ENCODE measurements at places on chromosomes 1 and 21. TPM values are rescaled to one million over a fixed set of nuclear protein-coding genes. Genes with fewer than 3 reads are reported as not detected.

PRR9 gene
- total RNA-seq: not detected

ZNF124 gene
- 15.0 TPM for total RNA-seq

GRIK3 gene
- total RNA-seq: not detected

HSF2BP gene
- 0.21 TPM for total RNA-seq

TSTD1 gene
- total RNA-seq: 62.8 TPM

KLHDC7A gene
- total RNA-seq: not detected

S100A2 gene
- 0.96 TPM for total RNA-seq

DNA sequence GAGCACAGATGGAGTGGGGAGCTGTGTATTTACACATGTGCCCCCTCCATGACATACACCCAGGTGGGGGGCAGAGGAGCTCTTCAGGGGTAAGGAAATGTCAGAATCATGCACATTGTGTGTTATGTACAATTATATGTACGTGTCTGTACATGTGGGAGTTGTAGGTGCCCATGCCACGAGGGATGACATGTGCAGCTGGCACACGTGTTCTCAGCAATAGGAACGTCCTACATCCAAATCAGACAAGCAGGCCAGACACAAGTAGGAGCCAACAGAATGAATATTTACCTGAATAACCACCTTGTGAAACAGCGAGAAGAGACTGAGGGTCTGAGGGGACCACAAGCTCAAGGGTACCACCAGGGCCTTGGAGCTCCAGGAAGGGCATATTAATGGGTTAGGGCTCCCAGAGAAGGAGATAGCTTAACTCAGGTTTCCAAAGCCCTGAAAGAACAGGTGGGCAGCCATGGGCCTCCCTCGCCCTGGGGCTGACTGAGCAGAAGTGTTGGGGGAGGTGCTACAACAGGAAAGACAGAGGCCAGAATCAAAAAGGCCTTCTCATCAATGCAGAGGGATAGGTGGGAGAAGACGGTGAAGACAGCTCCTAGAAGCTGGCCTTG, 3.2 kb downstream of the COL16A1 start:
- H3K36me3 ChIP-seq: no peaks in the 10 kb centered on the region
- peaks cover 16% of the 10 kb centered on the region for H3K27me3 ChIP-seq
- DNase-seq: no peak
- no peak overlapping the region for H3K4me3 ChIP-seq
- H3K27ac ChIP-seq: no peak overlapping the region

- no peaks in the 10 kb centered on the region for H3K4me1 ChIP-seq
- H3K27me3 ChIP-seq: no peaks in the 10 kb centered on the region
- no peaks in the 10 kb centered on the region for H3K36me3 ChIP-seq
- H3K4me3 ChIP-seq: no peak overlapping the region
- no peak for DNase-seq
- H3K27ac ChIP-seq: no peak overlapping the region
Observed at GRCh38 chr1:187763976-187764375, 935.2 kb downstream of the PLA2G4A start.

DNA sequence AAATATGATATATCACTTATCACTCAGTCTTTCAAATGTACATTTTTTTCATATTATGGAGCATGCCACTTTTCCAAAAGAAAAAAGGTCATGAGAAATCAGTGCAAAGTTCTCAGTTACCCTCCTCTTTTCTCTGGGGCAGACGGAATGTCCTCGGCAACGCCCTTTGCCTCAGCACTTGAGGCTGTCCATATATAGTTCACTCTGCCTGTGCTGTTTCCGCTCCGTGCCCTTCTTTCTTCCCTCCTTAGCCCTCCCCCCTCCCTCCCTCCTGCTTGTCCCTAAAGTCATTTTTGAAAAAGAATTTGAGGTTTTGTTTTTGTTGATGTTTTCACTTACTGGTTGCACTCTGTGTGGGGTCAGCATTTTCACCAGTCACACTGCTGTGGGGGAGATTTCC, 5.4 kb downstream of the BARHL2 start:
- H3K27ac ChIP-seq: no peak overlapping the region
- no peak overlapping the region for H3K4me3 ChIP-seq
- peaks cover 2% of the 10 kb centered on the region for H3K36me3 ChIP-seq
- peaks cover 3% of the 10 kb centered on the region for H3K4me1 ChIP-seq

GRCh38 chr1:16957731-16958130, 22.7 kb downstream of the MFAP2 start:
- H3K4me1 ChIP-seq: peaks cover 13% of the 10 kb centered on the region
- H3K27ac ChIP-seq: no peak overlapping the region
- H3K36me3 ChIP-seq: no peaks in the 10 kb centered on the region

DNA sequence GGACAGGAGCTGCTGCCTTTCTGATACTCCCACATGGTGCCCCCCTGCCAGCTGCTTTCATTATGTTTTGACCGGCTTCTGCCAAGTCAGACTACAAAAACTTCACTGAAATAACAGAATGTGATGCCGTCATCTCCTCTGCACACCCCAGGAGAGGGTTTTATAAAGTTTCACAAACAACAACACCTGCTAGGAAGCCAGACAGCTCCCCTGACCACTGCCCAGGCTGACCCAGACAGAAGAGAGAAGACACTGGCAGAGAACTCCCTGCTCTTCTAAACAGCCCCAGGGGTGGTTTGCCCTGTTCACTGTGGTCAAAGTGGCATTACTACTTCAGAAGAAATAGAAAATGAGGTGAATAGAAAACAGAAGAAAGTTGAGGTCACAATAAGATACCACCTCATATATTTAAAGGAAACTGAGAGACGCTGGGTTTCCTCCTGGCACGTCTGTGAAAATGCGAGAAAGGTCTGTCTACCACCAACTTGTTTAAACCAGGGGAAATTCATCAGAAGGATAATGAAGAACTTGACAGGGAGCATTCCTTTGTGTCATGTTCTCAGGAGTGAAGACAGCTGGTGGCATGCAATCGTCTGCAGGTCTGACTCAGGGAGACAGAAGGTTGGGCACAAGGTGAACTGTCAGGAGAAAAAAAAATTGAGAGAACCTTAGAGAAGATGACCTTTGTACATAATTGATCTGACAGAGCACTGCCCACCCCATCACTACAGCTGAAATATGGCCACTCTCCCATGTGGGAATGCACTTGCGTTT, 119.0 kb upstream of the NFIA start:
- DNase-seq: no peak
- H3K36me3 ChIP-seq: peaks cover 4% of the 10 kb centered on the region
- H3K27me3 ChIP-seq: peaks cover 20% of the 10 kb centered on the region
- H3K4me3 ChIP-seq: no peak overlapping the region
- H3K4me1 ChIP-seq: peaks cover 2% of the 10 kb centered on the region

DNA sequence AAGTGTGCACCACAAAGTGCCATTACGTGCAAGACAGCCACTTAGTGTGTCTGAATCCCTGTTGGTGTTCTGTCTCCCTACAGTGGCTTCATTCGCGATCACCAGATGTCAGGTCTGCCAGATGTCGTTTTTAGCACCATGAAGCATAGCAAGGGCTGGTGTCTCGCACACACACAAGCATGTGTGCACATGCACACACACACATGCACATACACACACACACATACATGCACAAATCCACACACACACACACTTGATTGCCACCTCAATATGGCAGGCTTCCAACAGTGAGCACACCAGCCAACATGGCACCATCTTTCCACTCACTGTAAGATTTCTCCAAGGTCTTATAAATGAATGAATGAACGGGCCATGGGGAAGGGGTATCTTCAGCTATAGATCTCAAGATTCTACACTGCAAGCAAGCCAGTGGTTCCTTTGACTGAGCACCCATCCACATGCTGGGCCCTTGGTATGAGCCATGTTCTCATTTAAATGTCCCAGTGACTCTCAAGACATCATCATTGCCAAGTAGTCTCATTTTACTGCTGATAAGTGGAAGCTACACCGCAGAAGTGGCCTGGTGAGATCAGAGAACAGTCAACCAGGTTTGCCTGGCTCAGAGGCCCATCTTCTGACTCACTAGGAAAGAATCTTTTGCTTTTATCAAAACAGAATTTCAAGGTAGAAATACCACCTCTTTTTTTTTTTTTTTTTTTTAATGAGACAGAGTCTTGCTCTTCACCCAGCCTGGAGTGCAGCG, 84.9 kb downstream of the SIM2 start:
- no peak overlapping the region for H3K4me3 ChIP-seq
- H3K27me3 ChIP-seq: no peaks in the 10 kb centered on the region
- H3K27ac ChIP-seq: no peak overlapping the region

GRCh38 chr1:14254251-14254650, 344.2 kb upstream of the KAZN start:
- H3K27ac ChIP-seq: no peak overlapping the region
- no peaks in the 10 kb centered on the region for H3K36me3 ChIP-seq
- no peak for DNase-seq

DNA sequence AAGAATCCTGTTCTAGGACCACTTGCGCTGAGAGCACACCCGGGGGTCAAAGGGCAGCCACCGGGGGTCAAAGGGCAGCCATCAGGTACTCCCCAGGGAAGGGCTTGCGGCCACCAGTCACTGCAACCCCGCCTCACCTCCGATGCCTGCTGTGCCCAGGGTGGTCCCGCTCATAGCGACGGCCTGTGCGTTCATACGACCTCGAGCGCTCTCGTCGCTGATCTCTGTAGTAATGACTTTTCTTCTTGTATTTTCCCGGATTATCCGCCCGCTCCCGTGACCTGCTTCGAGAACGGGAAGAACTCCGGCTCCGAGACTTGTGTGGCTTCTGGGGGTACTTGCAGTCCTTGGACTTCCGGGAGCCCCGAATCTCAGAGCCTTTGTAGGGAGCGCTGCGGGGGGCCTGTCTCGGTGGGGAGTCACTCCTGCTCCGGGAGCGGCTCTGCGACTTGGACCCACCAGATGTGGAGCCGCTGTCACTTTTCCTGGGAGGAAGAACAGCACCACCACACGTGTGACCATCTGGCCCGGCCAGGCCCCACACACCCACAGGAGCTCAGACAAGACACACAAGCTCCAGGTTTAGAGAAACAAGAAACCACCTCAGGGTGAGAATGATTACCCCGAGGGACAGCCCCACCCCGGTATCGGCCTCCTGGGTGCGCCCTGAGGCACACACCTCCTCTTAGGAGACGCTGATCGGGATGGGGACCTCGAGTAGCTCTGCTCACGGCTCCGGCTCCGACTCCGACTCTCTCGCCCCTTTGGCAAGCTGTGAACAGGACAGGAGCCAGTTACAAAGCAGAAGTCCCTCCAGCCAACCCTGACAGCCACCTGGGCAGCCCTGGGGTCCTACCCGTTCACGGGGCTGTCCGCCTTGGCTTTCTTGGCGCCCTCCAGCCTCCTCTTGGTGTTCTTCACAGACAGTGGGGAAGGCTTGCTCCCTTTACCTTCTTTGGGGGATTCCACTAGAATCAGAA, 11.7 kb downstream of the CCNL2 start:
- no peaks in the 10 kb centered on the region for H3K4me1 ChIP-seq
- H3K27ac ChIP-seq: no peak overlapping the region
- H3K36me3 ChIP-seq: peaks cover 54% of the 10 kb centered on the region
- H3K27me3 ChIP-seq: no peaks in the 10 kb centered on the region
- H3K4me3 ChIP-seq: no peak overlapping the region

GRCh38 chr1:156804572-156805243, 11.9 kb downstream of the SH2D2A start:
- H3K4me3 ChIP-seq: no peak overlapping the region
- H3K36me3 ChIP-seq: peaks cover 34% of the 10 kb centered on the region
- no peaks in the 10 kb centered on the region for H3K27me3 ChIP-seq
- peak overlapping the region; percentile 64 for H3K27ac ChIP-seq
- DNase-seq: no peak

DNA sequence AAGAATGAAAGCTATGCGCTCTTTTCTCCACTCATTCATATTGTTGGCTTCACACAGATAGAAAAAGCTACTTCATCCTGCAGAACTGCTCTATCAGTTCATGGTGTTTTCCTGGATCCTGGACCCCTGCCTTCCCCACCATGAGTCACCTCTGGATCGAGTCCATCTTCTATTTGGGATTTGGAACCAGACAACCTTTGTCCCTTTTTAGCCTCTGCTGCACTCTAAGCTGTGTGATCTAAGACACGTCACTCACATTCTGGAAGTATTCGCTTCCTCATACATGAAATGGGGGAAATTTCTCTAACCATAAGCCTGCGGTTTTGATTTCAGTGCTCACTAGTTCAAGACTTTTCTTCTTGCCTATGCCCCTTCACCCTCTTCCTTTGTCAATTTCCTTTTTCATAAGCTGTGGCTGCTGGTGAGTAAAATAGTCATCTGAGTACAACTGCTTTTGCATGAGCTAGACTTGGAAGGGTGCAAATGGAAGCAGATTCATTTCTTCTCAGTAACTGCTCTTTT, 14.1 kb upstream of the DEGS1 start:
- peaks cover 6% of the 10 kb centered on the region for H3K27me3 ChIP-seq
- DNase-seq: peak; percentile 58
- peaks cover 15% of the 10 kb centered on the region for H3K36me3 ChIP-seq

GRCh38 chr1:193058529-193059281, 455 bp downstream of the UCHL5 start:
- H3K4me3 ChIP-seq: peak overlapping the region; percentile 91
- peaks cover 48% of the 10 kb centered on the region for H3K4me1 ChIP-seq
- peak overlapping the region; percentile 96 for H3K27ac ChIP-seq
- no peaks in the 10 kb centered on the region for H3K27me3 ChIP-seq
- peaks cover 26% of the 10 kb centered on the region for H3K36me3 ChIP-seq
- peak; percentile 82 for DNase-seq

DNA sequence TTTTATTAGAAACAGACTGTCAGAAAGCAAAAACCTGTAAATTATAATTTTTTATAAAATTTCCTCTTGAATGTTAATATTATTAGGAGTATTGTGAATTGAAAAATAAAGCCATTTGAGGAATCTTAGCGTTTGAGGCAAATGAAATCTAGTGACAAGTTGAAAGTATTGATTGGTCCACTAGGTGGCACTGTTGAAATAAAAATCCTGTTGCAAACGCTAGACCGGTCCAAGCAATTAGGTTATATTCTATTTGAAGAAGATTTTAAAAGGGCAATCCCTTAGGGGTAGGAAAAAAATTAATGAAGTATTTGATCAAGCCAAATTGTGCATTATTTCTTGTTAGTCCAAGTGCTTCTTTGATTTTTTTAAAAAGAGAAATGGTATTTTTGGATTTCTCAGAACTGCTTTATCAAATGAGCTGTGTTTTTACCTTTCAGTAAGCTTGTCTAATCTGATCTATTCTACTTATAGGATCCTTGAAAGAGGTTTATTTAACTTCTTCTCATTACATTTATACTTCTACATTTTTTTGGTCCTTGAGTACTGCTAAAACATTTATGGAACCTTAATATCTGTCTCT, 57.7 kb downstream of the ATG4C start:
- no peaks in the 10 kb centered on the region for H3K27me3 ChIP-seq
- DNase-seq: no peak
- H3K36me3 ChIP-seq: no peaks in the 10 kb centered on the region
- no peak overlapping the region for H3K27ac ChIP-seq

- DNase-seq: no peak
- no peak overlapping the region for H3K4me3 ChIP-seq
- no peak overlapping the region for H3K27ac ChIP-seq
- H3K4me1 ChIP-seq: no peaks in the 10 kb centered on the region
- H3K27me3 ChIP-seq: peaks cover 31% of the 10 kb centered on the region
Observed at GRCh38 chr1:183244466-183244865, 58.4 kb downstream of the LAMC2 start.

- H3K27me3 ChIP-seq: no peaks in the 10 kb centered on the region
- peak; percentile 30 for DNase-seq
- no peak overlapping the region for H3K4me3 ChIP-seq
- no peaks in the 10 kb centered on the region for H3K36me3 ChIP-seq
Observed at GRCh38 chr1:227891223-227891954, 56.3 kb downstream of the WNT9A start.
